ENCODE measurements at places on chromosomes 2 and 18. TPM values are rescaled to one million over a fixed set of nuclear protein-coding genes. Genes with fewer than 3 reads are reported as not detected.

DNA sequence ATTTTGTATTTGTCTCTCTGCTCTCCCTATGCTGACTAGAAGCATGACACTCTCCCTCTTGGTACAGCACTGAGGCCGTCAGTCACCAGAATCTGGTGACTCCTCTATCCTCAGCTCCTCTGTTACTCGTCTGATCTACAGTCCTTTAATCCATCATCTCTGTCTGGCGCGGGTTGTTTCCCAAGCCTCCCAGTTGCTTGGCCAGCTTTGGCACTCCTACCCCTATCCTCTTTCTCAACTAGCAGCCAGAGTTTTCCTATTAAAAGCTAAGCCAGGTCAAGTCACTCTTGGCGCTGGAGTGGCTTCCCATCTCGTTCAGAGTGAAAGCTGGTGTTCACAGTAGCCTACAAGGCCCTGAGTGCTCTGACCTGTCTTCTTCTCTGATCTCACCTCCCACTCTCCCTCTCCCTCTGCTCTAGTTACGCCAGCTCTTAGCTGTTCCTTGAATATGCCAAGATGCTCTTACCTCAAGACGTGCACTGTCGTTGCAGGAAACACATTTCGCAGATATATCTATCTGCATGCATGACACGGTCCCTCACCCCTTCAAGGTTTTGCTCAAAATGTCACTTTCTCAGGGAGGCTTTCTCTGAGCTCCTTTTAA lies 41.8 kb upstream of the PSME4 start:
- H3K4me3 ChIP-seq, result no peak overlapping the region
- no peaks in the 10 kb centered on the region for H3K36me3 ChIP-seq
- DNase-seq, result peak; percentile 51
- H3K4me1 ChIP-seq, result no peaks in the 10 kb centered on the region

- no peaks in the 10 kb centered on the region for H3K27me3 ChIP-seq
- no peak overlapping the region for H3K4me3 ChIP-seq
- H3K4me1 ChIP-seq, result no peaks in the 10 kb centered on the region
- no peaks in the 10 kb centered on the region for H3K36me3 ChIP-seq
These were observed 45.4 kb downstream of the CHN1 start for GRCh38 chr2:174959787-174960186.

- H3K4me3 ChIP-seq, result no peak overlapping the region
- DNase-seq, result no peak
- no peaks in the 10 kb centered on the region for H3K4me1 ChIP-seq
- no peak overlapping the region for H3K27ac ChIP-seq
- no peaks in the 10 kb centered on the region for H3K27me3 ChIP-seq
- H3K36me3 ChIP-seq, result no peaks in the 10 kb centered on the region
These were observed 161.1 kb upstream of the PKDCC start for GRCh38 chr2:41886757-41887156.

Gene G6PC2
- not detected for total RNA-seq

Gene CSRNP3
- total RNA-seq, result 2.6 TPM

- no peak overlapping the region for H3K27ac ChIP-seq
- H3K4me3 ChIP-seq, result no peak overlapping the region
- H3K27me3 ChIP-seq, result no peaks in the 10 kb centered on the region
- no peaks in the 10 kb centered on the region for H3K4me1 ChIP-seq
These were observed 180.0 kb upstream of the ARL4C start for GRCh38 chr2:234676783-234677450.

GRCh38 chr2:70655786-70656185 lies 102.2 kb upstream of the TGFA start:
- no peaks in the 10 kb centered on the region for H3K36me3 ChIP-seq
- no peak overlapping the region for H3K4me3 ChIP-seq
- no peak overlapping the region for H3K27ac ChIP-seq
- DNase-seq, result no peak

Gene ANKRD30BL
- total RNA-seq, result 1.2 TPM

DNA sequence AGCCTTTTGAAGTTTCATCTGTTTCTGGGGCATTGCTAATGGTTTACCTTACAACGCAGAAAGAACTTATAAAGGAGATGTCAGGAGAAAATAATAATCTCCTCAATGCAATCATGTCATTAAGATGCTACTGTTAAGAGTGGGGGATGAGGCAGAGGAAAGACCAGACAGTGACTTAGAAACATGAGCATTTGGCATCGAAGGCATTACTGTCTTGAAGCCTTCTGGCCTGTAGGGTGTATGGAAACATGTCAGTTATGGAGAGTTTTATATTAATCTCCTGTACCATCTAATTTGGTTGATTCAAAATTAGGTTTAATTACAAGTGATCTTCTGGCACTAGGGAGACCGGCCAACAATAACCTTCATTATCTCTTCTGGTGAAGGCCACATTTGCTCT lies 32.5 kb downstream of the CDC42EP3 start:
- H3K4me3 ChIP-seq, result no peak overlapping the region
- no peaks in the 10 kb centered on the region for H3K27me3 ChIP-seq

GRCh38 chr2:172693037-172693436 lies 42.6 kb upstream of the RAPGEF4 start:
- H3K4me1 ChIP-seq, result no peaks in the 10 kb centered on the region
- H3K27me3 ChIP-seq, result no peaks in the 10 kb centered on the region
- H3K4me3 ChIP-seq, result no peak overlapping the region
- no peaks in the 10 kb centered on the region for H3K36me3 ChIP-seq

Gene FTCDNL1
- 5.8 TPM for total RNA-seq

DNA sequence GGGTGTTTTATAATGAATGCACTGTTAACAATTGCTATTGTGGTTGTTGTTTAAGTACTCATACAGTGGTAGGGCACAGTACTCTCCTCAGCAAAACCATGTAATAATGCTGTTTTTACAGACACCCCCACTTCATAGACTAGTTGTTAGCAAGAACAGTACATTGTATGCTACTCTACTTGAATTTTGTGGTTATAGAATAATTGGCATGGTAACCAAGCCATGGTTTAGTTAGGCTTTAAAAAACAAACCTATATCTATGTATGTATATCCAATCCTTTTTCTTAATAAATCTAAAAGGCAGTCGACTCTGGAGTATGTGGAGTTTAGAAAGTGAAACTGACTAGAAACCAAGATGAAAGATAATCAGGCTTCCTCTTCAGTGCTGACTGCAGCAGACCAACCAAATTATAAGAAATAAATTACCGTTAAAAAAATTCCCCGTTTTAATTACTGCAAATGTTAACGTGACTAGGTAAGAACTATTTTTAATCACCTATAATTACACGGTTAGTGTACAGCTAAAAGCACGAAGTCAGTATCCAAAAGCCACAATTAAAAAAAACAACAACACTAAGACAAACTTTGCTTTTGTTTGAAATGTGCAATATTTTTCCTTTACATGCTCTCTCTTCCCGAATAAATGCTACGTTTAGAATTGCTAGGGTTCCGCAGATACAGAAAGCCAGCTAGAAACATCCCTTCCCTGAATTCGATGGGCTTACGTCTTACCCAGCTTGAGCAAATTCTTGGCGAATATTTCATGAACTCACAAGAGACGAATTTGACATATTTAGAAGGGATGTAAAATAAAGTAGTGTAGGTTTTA lies 113.3 kb upstream of the SERTAD2 start:
- no peak for DNase-seq
- H3K27ac ChIP-seq, result peak overlapping the region; percentile 99
- H3K27me3 ChIP-seq, result no peaks in the 10 kb centered on the region
- H3K4me1 ChIP-seq, result peaks cover 4% of the 10 kb centered on the region
- no peaks in the 10 kb centered on the region for H3K36me3 ChIP-seq

GRCh38 chr18:11937874-11938478 lies 29.9 kb upstream of the MPPE1 start:
- no peak overlapping the region for H3K27ac ChIP-seq
- H3K27me3 ChIP-seq, result no peaks in the 10 kb centered on the region
- peak; percentile 78 for DNase-seq
- no peaks in the 10 kb centered on the region for H3K4me1 ChIP-seq

Gene PAIP2B
- 12.9 TPM for total RNA-seq

Gene MGAT4A
- 78.5 TPM for total RNA-seq

DNA sequence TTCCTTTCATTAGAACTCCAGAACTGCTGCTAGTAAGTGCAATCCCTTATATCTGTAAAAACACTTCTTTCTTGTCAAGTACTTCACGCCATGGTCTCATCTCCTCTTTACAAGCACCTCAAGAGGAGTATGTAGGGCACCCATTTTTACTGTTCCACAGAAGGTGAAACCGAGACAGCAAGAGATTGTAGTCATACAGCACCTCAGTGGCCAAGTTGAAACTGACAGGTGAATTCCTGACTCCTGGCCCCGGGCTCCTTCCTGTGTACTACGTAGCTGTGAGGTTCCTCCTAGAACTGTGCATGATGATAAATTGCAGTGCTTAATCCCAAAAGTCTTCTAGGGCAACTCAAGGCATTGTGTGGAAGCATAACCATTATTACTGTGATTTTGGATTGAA lies 131.5 kb upstream of the MEIS1 start:
- H3K27ac ChIP-seq, result no peak overlapping the region
- no peak overlapping the region for H3K4me3 ChIP-seq
- no peaks in the 10 kb centered on the region for H3K27me3 ChIP-seq
- H3K4me1 ChIP-seq, result no peaks in the 10 kb centered on the region

Gene KCNIP3
- total RNA-seq, result 16.4 TPM

DNA sequence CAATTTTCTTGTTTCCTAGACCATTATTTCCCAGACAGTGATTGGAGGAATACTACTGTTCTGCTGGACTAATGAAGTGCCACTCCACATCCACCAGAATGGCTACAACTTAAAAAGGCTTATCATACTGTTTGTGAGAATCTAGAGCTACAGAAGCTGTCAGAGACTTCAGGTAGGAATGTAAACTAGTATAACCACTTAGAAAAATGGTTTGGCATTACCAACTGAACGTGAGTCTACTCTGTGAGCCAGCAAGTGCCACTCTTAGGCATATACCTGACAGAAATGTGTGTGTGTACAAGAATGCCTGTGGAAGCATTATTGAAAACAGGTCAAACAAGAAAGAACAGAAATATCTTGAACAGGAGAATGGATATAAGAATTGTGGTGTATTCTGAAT lies 4.2 kb upstream of the SCN3A start:
- H3K4me3 ChIP-seq, result no peak overlapping the region
- DNase-seq, result no peak
- no peaks in the 10 kb centered on the region for H3K36me3 ChIP-seq

GRCh38 chr2:47230418-47230817 lies 75.3 kb upstream of the STPG4 start:
- no peaks in the 10 kb centered on the region for H3K4me1 ChIP-seq
- H3K27ac ChIP-seq, result no peak overlapping the region
- no peaks in the 10 kb centered on the region for H3K36me3 ChIP-seq
- DNase-seq, result peak; percentile 46

Gene SLC23A3
- total RNA-seq, result 0.26 TPM

DNA sequence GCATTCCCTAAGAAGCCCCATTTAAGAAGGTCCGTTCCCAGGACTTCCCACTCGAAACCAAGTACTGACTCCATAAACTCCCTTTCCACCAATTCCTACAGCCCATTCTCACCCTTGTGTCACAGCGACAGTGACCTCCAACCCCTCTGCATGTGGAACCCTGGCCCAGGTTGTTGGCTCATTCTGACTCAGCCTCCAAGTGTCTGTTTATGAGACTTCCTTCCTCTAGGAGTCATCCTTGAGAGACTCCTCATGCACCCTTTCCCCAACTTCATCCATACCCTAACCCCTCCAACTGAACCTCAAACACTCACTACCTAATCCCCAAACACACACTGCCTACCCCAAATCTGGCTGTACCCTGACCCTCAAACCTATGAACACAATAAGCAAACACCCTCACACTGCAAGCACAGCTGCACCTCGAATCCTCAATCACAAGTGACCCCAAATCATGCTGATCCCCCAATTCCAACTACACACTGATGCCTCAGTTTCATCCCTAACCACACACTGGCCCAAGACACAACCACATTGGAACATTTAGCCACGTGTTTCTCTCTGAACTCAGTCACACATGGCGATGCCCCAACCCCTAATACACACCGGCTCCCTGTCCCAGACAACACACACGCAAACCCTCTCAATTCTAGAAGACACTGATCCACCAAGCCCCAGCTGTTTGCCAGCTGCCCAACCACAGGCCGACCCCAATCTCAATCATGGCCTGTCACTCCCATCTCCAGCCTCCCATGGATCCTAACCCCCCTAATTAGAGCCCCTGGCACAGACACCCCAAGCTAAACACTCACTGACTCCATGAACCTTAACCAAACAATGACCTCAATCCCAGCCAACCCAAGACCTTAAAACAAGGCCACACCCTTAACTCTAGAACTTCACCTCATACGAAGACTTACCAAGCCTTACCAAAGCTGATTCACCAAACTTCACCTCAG lies 219.6 kb downstream of the CYP26B1 start:
- H3K27me3 ChIP-seq, result no peaks in the 10 kb centered on the region
- no peaks in the 10 kb centered on the region for H3K4me1 ChIP-seq
- no peak overlapping the region for H3K4me3 ChIP-seq
- DNase-seq, result no peak
- H3K36me3 ChIP-seq, result no peaks in the 10 kb centered on the region

GRCh38 chr2:190500054-190500502 lies 34.4 kb downstream of the NEMP2 start:
- H3K36me3 ChIP-seq, result no peaks in the 10 kb centered on the region
- H3K27me3 ChIP-seq, result no peaks in the 10 kb centered on the region
- H3K4me3 ChIP-seq, result no peak overlapping the region
- no peak overlapping the region for H3K27ac ChIP-seq
- H3K4me1 ChIP-seq, result no peaks in the 10 kb centered on the region

Gene TMEM198
- 5.3 TPM for total RNA-seq

DNA sequence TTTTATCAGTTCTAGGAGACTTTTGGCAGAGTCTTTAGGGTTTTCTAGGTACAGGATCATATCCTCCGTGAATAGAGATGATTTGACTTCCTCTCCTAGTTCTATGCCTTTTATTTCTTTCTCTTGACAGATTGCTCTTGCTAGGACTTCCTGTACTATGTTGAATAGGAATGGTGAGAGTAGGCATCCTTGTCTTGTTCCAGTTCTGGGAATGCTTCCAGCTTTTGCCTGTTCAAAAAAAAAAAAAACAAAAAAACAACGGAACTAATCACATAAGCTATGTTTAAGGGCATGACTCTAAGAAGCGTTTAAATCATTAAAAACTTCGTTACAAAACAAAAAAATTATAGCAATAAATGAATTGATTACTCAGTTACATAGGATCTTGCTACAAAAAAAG lies 145.7 kb downstream of the NUP35 start:
- no peaks in the 10 kb centered on the region for H3K27me3 ChIP-seq
- H3K4me3 ChIP-seq, result no peak overlapping the region
- DNase-seq, result no peak
- no peaks in the 10 kb centered on the region for H3K36me3 ChIP-seq
- no peak overlapping the region for H3K27ac ChIP-seq

DNA sequence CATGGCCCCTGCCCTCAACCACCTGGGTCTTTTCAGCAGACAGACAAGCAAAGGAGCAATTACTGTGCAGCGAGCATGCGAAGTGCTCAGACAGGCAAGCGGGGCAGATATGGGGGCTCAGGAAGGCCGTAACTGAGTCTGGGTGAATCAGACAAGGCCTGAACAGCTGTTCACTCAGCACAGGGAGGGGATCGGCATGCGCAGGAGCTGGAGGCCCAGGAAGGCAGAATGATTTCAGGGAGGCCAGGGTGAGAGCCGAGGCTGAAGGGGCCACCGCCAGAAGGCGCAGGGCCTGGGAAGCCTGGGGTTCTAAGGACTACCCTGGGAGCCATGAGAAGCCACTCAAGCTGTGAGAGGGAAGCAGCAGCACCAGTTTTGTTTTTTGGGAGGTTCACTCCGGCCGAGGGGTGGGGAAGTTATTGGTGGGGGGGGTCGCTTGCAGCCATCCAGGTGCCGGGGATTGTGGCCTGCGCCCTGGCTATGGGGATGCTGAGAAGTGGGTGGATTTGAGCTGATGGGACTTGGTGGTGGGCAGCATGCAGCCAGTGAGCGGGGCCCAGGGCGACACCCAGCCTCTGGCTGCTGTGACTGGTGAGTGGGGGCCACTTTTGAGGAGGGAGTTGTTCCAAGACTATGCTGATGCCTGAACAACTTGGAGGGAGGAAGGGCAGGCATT lies 132.2 kb downstream of the TSN start:
- H3K27me3 ChIP-seq, result no peaks in the 10 kb centered on the region
- H3K4me1 ChIP-seq, result no peaks in the 10 kb centered on the region
- no peak overlapping the region for H3K4me3 ChIP-seq
- no peak overlapping the region for H3K27ac ChIP-seq
- no peaks in the 10 kb centered on the region for H3K36me3 ChIP-seq
